ENCODE measurements at places on chromosomes 6 and 20. TPM values are rescaled to one million over a fixed set of nuclear protein-coding genes. Genes with fewer than 3 reads are reported as not detected.
A peak's percentile ranks its signal among the peaks of the same experiment; 100 is the strongest.

GRCh38 chr20:64236137-64237088 is 19.1 kb upstream of the PCMTD2 start:
- DNase-seq: no peak

GRCh38 chr6:108942556-108943492 is 94.6 kb downstream of the ARMC2 start:
- DNase-seq: no peak

IRF4 gene
- 0.56 TPM for polyA plus RNA-seq

DNA sequence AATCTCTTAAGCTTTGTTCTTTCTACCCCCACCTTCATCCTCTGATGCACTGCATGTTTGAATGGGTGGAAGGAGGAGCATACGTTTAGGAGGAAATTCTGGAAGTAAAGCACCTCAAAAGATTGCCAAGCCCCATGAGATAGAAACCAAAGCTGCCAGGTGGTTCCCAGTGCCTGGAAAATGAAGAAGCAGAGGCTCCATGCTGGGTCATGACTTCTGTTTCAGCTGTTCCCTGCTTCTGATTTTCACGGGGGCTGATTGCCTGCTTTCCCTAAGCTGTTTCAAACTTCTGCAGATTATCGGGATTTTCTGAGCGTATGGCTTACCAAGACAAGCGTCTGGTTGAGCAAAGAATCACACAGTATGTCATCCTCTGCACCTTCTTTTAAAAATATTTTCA is 87.5 kb upstream of the SYNDIG1 start:
- no peak for DNase-seq

- DNase-seq: no peak
These were observed 441.6 kb downstream of the HACE1 start for GRCh38 chr6:104418125-104418524.

DNA sequence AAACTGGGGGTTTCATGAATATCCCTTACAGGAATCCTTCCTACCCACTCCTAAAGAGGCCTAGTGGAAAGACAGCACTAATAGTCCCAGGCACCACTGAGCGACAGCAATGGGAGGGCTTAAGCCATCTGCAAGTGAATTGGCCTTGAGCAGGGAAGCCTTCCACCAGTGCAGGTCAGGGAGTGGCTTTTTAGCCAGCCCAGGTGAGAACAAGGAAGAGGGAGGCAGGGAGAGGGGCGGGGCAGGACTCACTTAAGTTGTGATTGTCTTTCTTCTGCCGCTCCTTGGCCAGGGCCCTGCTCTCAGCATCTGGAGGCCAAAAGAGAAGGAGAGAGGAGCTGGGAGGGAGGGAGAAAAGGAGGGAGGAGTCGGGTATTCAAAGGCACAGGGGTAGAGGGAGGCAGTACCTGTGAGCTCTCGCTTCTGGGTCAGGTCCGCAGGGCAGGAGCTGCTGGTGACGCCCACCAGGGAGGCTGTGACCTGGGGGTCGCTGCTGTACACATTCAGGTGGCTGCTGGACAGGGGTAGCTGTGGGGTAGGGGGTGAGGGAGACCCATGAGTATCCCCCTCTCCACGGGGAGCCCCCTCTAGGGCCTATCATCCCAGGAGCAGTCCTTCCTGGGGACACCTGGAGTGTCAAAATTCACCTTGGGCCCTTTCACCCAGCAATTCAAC is 47.8 kb downstream of the TFEB start:
- no peak for DNase-seq

DNA sequence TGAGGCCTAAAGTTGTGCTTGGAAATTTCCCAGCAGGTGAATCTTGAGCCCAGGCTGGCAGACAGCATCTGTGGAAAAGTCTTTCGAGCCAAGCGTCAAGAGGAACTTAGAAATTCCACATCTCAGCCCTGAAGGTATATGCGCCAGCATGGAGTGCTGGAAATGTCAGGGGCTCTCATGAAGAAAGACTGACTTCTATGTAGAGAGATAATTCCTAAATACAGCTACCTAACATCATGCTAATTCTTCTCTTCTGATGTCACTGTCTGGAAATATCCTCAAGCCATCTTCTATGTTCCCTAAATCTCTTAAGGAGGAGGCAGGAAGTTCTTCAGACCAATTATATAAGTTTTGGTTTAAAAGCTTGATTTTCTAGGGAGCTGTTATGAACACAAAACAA is 492.4 kb upstream of the MARCKS start:
- DNase-seq: peak; percentile 27

- DNase-seq: no peak
These were observed 230.0 kb downstream of the TTLL2 start for GRCh38 chr6:167554854-167555253.

DNA sequence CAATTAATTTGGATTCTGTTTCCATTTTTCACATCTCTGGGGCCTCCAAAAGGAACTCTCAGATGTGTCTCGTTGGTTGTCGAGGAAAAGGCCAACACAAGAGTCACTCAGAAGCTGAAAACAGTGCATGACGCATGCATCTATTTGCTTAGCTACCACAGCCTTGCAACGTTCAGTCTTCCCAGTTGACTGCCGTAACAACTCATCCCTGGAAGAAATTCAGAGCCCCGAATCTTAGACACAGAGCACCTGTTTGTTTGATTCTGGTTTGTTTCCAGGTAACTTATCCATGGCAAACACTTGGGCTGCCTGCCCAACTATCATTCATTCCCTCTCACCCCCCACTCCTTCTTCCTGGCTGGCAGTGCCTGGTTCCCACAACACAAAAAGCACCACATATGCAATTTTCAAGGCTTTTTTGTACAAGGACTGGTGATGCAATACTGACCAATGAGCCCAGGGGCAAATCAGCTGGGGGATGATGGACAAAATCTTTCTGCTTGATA is 60.5 kb downstream of the ZMYND8 start:
- DNase-seq: no peak

GRCh38 chr20:32476684-32477593 is 108.2 kb downstream of the NOL4L start:
- no peak for DNase-seq

SNAP91 gene
- 1.3 TPM for polyA plus RNA-seq

GRCh38 chr6:152351110-152351509 is 286.1 kb downstream of the SYNE1 start:
- DNase-seq: peak; percentile 14
